ENCODE measurements at places on chromosomes 13 and 19.
A peak's percentile ranks its signal among the peaks of the same experiment; 100 is the strongest.

DNA sequence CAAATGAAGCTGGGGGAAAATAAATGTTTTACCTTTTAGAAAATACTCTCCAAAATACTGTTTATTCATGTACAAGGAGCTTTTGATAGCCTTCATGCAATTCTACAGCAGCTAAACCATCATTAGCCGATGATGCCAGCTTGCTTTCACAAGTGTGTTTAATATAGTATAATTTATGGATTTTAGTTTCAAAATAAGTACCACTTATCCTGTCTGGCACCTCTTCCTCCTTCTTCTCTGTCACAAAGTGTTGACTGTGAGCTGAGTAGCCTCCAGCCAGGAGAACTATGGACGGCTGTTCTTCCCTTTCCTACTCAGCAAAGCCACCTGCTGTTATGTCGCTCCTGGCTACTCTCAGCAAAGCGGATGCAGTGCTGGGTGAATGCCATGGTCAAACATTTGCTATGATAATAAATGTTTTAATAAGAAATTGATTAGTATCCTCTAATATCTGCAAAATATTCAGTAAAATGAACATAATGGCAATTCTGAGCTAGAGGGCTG is 238.2 kb downstream of the LIG4 start:
- no peak for DNase-seq

- DNase-seq = no peak
These were observed 244.2 kb downstream of the UQCRFS1 start for GRCh38 chr19:28968721-28969120.

DNA sequence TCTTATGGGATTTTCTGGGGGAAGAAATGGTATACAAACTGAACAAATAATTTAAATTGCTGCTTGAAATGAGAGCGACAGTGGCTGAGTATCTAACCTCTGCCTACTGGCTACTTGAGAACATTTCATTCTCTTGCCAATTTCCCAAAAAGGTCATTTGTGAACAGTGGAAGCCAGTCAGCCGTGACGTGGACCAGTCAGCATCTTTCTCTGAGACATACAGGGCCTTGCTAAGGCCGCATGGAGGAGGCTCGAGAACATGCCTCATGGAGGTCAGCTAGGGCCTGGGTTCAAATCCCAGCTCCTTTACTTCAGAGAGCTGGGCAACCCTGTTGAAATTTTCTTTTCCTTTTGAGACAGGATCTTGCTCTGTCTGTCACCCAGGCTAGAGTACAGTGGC is 20.3 kb downstream of the ZC3H4 start:
- no peak for DNase-seq

GRCh38 chr13:98505217-98505616 is 71.7 kb downstream of the STK24 start:
- no peak for DNase-seq

- DNase-seq = no peak
These were observed 34.9 kb downstream of the STARD13 start for GRCh38 chr13:33250609-33251008.

DNA sequence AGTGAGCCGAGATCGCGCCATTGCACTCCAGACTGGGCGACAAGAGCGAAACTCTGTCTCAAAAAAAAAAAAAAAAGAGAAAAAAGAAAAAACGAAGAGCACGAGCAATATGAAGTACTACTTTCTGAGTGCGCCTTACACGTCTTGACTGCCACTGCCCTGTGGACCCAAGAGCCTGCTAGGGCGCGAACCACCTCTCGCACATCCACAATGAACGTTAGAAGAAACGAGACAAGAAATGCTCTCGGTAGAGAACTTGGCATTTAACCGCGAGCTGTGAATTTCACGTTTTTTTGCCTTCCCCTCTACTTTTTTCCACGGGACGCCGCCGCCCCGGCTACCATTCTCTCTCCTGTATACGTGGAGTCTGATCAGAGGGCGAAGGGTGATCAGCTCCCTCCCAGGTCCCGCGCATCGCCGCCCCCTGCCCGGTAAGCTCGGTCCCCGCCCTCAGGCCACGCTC is 454 bp downstream of the TIMM44 start:
- DNase-seq = no peak

DNA sequence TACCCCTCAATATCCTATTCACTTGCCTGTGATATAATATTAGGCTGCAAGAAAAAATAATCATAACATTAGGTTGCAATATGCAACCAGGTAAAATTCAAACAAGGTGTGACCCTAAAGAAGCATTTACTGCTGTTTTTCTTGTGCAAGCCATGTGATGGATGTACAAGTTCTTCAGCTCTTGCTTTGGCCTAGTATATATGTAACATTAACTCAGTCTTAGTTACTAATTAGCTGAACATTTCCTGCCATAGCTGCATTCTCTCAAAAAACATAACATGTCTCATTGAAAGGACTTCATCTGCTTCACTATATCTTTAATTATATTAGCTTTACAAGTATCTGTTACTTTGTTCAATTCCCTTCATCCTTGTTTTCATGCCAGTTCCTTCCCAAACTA is 406.8 kb upstream of the HTR2A start:
- DNase-seq = no peak

DNA sequence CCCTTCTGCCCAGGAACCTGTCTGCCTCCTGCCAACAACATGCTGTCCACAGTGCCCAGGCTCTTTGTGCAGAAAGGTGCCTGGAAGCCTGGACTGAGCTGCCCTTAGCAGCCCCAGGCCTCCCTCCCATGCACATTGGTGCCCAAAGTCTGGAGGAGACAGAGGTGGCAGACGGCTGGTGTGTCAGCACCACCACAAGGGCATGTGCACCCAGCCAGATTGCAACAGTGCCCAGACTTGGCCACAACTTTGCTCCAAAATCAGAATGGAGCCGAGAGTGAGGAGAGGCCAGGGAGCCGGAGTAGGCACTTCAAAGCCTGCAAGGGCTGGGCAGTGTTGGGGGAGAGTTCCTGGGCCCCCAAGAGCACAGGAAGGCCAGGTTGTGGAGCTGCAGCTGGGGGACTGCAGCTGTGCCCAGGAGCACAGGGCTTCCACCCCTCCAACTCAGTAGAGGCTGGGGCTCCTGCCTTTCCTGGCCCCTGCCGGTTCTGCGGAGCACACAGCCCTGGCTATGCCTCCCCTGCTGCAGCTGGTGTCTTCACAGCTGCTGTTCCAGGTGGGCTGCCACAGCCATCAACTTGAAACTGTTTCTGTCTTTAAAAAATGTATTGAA is 1255.8 kb downstream of the SLITRK5 start:
- no peak for DNase-seq

- no peak for DNase-seq
These were observed 294.1 kb downstream of the KCNRG start for GRCh38 chr13:50309318-50309717.

DNA sequence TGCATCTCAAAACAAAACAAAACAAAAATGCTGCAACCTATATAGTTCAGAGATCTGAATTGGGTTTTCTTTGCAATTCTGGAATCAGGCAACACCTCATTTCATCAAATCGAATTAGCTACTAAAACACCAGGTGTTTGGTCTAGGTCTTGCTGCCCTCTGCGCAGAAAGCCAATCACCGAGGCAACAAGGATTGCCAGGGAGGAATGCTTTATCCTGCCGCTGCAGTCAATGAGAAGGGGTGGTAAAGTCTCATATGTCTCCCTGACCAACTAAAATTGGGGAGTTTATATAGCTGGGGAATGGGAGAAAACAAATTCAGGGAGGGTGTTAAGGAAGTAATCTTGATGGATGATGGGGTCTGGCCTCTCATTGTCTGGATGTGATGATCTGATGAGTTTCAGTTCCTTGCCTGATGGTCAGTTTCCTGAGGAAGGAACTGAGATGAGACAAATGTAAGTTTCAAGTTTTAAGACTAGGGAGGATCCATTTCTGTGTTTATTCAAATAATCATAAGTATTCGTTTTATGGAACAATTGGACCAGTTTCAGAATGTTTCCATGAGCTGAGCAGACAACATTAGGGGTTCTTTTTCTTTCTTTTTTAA is 5.0 kb upstream of the YJU2 start:
- no peak for DNase-seq

DNA sequence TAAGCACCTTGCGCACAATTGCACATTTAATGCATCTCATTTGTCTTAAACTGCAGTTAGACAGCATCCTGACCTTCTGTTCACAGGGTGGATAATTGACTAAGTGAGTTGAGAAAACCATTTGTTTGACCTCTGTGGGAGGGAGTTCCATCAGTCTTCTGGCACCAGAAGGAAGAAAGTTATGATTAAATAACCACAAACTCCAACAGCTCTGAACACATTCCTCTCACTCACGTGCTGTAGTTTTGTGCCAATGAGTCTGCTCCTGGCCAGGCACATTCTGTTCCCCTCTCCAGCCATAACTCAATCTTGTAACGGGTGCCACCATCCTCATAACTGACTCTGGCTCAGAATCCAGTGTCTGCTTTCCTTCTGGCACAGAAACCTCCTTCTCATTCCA is 817.2 kb downstream of the SLITRK1 start:
- DNase-seq = peak; percentile 14

- DNase-seq = no peak
These were observed 596.6 kb downstream of the KCTD12 start for GRCh38 chr13:76289558-76289957.

- DNase-seq = no peak
These were observed 23.3 kb downstream of the RFX1 start for GRCh38 chr19:13982773-13983172.

DNA sequence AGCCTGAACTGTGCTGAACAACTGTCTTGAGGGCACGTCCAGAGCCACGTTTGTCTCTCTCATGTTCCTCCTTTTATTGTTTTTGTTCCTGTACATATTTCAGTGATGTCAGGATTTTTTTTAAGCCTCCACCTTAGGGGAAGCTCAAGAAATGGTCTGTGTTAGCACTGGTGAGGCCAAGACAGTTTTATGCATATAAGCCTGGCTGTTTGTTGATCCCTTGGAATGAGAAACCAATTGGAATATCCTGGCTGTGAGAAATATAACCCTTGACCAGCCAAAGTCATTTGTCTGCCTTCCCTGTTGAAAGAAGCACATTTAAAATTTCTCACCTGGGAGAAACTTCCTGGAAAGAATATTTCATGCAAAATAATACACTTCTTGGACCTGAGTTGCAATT is 115.8 kb downstream of the DNAJC15 start:
- DNase-seq = no peak

DNA sequence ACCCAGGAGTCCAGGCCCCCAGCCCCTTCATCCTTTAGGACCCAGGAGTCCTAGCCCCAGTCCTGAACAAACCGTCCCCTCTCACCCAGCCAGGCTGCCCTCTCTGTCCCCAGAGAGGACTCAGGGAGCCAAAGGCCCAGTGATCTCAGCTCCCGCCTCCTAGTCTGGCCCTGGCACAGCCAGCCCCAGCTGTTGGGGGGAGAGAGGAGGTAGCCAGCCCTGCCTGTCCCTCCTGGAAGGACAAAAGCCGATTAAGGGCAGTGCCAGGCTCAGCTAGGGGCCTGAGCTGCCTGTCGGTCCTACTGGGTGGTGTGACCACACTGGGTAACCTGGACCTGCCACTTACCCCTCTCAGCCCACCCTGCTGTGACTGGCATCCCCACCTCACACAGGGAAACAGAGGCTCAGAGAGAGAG is 14.5 kb downstream of the LIPE start:
- DNase-seq = no peak

GRCh38 chr19:16381756-16382401 is 57.3 kb downstream of the KLF2 start:
- DNase-seq = peak; percentile 92

- DNase-seq = no peak
These were observed 403.5 kb upstream of the GPC6 start for GRCh38 chr13:92823059-92823458.

DNA sequence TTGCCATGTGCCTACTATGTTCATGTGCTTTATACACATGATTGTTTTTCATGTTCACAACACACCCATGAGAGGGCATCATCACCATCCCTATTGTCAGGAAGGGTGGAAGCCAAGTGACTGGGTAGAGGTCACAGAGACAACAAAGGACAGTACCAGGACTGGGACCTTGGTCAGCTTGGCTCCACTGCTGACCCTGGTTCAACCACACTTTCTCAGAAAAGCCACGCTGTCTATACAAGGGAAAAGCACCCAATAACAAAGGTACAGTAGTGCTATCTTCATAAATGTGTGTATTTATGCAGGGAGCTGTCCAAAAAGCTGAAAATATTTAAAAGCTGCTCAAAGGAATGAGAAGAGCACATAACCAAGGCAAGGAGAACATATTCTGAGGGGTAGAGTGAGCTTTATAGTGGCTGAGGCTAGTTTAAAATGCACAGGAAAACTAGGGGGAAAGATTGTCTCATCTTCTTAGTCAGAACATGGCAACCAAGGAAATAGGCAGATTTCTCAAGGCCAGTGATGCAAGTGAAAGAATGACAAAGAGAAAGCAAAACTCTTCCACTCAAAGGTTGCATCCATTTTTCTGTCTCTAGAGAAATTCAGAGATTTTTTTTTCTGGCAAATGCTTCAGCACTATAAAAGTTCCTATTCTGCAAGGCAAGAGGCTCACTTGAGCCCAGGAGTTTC is 415.0 kb downstream of the FOXO1 start:
- DNase-seq = no peak

DNA sequence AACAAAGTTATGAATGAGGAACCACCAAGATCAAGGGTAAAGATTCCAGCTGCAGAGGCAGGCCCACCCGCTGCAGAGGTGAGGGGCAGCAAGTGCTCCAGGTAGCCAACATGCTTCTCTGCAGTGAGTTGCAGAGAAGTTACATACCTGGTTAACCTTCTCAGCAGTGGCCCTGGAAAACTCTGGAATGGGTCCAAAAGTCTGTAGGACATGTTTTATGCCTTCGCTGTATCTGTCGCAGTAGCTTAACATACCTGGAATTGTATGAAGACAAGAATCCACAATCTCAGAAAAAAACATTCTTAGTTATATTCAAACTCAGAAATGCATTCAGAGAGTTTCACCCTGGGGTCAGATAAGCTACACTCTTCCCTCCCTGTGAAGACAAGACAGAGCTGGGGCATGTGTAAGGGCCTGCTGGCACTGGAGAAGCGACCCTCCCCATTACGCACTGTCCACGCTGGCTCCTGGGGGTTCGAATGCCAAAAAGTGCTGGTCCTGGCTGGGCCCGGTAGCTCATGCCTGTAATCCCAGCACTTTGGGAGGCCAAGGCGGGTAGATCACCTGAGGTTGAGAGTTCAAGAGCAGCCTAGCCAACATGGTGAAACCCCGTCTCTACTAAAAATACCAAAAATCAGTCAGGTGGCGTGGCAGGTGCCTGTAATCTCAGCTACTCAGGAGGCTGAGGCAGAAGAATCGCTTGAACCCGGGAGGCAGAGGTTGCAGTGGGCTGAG is 121.0 kb downstream of the CRYL1 start:
- no peak for DNase-seq

GRCh38 chr13:97371486-97372109 is 62.4 kb upstream of the RAP2A start:
- no peak for DNase-seq

- DNase-seq = no peak
These were observed 3.3 kb upstream of the LRG1 start for GRCh38 chr19:4542896-4543841.

DNA sequence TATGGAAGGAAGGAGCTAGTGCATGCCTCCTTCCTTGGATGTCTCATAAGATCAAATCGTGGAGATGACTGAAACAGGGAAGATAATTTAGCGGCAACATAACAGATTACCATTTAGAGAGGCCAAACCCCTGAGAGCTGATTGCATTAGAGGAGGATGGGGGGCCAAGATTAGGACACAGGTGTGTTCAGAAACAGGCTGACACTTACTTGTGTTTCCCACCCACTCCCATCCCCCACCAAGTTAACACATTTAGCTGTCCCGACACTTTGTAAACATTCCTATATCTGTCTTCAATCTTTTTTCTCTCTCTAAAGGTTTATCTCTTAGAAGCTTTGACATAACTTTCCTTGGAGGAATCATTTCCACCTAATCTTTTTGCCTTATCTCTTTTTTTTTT is 48.8 kb upstream of the KCTD4 start:
- DNase-seq = no peak

Measured in AG20443 (cell line).